Central memory CD8-positive, alpha-beta T cell (primary cell): ENCODE measurements at places on chromosomes 6 and 20.

GRCh38 chr6:87070741-87071140 is 24.2 kb downstream of the CGA start:
- no peak for DNase-seq

DNA sequence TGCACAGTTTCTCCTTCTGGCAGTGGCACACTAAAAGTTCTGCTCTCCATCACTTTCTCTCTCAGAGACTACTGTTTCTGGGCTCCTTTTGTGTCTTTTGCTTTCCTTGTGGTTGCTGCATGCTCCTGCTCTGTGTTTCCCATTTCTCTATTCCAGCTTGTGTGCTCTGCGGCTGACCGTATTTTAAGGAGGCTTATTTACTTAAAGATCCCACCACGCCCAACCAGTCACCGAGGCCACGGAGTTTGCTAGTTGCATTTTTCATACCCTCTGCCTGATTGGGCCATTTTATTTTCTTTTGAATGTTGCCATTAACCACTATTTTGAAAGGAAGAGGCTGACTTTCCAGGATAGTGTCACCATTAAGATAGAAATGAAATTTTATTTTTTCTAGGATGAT is 626.4 kb upstream of the MMS22L start:
- no peak for DNase-seq

DNA sequence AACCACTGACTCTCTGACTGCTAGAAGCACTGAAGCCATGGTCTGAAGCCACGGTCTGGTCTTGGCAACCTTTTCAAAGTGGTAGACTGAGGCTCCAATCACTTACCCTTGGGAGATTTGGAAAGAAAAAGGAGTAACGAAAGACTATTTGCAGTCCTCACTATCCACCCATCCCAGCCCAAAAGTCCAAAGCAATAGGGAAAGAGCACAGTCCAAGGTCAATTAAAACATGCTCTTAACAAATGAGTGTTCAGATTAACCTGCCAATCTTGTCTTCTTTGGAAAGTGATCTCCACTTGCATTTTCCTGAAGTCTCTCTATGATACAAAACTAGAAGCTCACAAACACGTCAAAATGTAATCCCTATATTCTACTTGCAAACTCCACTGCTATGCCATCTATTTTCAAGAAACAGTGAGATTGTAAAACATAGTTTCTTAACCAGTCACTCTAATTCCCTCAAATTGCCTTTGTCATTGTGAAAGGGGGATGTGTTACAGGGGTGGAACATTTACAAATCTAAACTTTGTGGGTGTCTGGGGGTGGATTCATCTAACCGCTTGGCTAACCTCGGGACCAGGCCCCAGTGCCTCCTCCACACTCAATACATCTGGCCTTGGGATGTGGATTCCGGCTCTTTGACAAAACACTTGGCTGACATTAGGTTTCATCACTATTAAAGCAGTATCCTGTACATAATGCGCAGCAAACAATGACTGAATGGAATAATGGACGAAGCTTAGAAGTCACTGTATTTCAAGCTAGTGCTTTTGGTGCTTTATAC is 56.4 kb downstream of the B4GALT5 start:
- DNase-seq, result no peak

DNA sequence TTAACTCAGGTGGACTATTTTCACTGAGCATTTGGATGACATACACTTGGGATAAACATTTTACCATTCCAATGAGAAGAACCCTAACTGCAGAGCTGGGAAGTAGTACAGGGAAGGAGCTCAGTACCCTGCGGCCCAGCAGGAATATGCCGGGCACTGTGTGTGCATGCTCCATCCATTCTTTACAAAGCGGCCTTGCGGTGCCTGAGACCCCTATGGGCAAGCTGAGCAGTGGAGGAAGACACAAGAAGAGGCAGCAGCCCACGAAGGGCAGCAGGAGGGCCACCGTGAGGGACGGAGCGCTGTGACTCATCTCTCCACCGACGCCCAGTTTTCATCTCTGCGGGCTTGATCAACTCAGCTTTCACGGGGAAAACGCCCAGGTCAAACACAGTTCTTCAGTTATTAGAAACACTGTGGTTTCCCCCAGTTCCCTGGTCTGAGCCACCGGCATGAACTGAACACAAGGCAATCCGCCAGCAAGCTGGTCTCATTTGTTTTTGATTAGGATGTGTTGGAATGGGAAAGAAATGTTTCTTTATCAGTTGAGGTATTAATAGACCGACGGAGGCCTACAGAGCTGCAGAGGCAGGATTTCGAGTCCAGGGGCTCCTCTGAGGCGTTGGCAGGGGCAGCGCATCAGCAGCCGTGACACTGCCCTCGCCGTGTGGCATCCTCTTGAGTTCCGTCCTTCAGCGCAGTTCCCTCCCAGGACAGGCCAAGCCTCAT is 44.9 kb downstream of the IRF4 start:
- DNase-seq, result no peak

- DNase-seq, result peak; percentile 32
Observed at GRCh38 chr6:37050045-37050853, 44.8 kb downstream of the FGD2 start.

- no peak for DNase-seq
Observed at GRCh38 chr6:89975366-89975765, 81.1 kb downstream of the GJA10 start.

GRCh38 chr20:9615766-9616454 is 101.5 kb downstream of the LAMP5 start:
- no peak for DNase-seq

DNA sequence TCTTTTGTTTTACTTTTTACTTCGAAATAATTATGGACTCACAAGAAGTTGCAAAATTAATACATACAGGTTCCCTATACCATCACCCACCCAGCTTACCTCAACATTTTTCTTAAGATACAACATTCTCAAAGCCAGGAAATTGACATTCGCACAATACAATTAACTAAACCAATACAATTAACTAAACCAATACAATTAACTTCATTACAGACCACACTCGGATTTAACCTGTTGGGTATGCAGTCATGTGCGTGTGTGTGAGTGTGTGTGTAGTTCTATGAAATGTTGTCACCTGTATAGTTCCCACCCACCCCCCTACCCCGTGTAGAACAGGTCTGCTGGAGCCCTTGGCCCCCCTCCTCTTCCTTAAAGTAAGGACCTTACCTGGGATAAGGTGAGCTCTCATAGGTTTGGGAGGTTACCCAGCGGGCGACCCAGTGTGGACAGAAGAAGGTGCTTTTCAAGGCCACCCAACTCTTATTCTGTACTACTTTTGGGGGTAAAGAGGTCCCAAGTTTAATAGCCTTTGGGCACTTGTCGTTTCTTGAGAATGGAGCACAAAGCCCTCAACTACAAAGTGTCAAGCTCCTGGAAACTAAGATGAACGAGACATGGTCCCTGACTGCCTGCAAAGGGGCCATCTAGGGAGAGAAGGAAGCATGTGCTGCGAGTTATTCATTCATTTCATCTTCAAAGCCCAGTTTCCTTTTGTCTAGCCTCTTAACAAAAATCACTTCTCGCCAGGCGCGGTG is 544 bp upstream of the STK38 start:
- no peak for DNase-seq

GRCh38 chr20:53763707-53764414 is 170.2 kb upstream of the ZNF217 start:
- DNase-seq, result no peak

GRCh38 chr6:143397227-143398222 is 53.0 kb downstream of the ADAT2 start:
- peak; percentile 22 for DNase-seq

- no peak for DNase-seq
Observed at GRCh38 chr6:21263531-21264287, 329.8 kb upstream of the SOX4 start.

DNA sequence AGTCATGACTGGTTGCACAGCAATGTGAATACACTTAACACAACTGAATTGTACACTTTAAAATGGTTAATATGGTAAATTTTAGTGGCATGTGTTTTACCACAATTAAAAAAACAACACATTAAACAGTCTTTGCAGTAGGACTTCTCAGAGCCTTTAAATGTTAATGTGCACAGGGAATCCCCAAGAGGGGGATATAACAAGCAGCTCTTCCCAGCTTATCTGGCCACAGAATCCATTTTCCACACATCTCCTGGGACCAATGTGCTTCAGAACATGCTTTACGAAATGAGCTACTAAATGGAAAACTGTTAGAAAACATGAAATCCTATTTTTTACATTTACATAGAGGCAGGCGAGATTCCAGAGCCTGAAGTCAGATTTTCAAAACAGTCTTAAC is 44.4 kb downstream of the FYN start:
- no peak for DNase-seq

DNA sequence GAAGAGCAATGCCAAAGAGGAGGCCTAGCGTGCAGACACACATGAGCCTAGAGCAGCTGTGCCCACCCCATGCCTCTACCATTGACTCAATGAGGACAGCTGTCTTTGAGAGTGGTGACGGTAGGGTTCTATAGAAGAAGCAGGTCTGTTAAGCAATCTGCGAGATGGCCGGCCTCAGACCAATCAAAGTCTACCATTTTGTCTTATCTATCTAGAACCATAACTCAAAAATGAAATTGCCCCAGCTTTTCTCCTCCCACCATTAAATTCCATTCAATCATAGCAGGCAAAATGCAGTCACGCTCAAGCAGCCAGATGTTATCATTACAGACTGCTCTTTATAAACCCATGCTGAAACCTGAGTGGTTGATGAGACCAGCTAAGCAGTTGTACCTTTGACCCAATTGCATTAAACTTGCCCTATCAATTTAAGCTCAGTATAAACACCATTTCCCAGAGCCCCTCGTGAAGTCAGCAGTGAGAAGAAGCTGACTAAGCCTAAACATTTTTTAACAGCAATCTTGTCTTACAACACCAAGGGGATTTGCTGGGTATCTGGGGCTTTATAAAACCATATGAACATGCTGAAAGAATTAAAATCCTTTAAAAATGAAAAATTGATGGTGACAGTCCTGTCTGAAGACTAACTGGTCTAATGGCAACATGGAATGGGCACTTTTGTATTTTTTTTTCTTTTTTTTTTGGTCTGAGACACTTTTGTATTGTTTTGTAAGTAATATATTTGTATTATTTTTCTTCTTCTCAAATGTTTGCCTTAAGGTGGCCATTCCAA is 57.5 kb downstream of the FOXC1 start:
- no peak for DNase-seq
